Calu3 (cell line): ENCODE measurements at places on chromosomes 5 and 9. TPM values are rescaled to one million over a fixed set of nuclear protein-coding genes. Genes with fewer than 3 reads are reported as not detected.

The RANBP17 gene
- total RNA-seq, result 69.3 and 117 TPM in 2 replicates

The SAXO1 gene
- total RNA-seq, result 0.29 TPM in 1 of 2 replicates, not detected in the other

The IL13 gene
- not detected in 2 replicates for total RNA-seq

The RMRP gene
- total RNA-seq, result 8,471 and 11,520 TPM in 2 replicates

The PCDHB11 gene
- 0.83 and 0.85 TPM in 2 replicates for total RNA-seq

The ARHGEF28 gene
- 79.3 and 92.0 TPM in 2 replicates for total RNA-seq

DNA sequence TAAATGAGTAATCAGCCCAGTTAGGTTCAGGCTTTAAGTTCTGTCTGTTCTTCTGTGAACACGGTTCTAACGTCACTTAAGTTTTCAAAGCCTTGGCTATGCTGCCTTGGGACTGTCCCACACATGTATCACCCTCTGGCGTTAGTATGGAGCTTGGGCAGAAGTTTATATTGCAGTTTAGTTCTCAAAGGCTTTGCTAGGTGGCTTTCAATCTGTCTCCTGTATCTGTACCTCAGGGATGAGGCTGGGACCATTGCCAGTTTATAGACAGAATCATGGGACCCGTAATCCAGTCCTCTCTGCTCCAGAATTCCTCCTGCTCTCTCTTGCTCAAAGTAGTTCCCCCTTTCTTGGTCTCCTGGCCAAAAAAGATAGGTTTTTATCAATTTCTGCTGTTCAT is 12.1 kb downstream of the C9orf40 start:
- DNase-seq, result no peak

- no peak for DNase-seq
Measured at GRCh38 chr9:29393064-29393463, 1819.8 kb upstream of the C9orf72 start.

GRCh38 chr5:38032149-38032548 is 192.3 kb upstream of the GDNF start:
- DNase-seq, result no peak

DNA sequence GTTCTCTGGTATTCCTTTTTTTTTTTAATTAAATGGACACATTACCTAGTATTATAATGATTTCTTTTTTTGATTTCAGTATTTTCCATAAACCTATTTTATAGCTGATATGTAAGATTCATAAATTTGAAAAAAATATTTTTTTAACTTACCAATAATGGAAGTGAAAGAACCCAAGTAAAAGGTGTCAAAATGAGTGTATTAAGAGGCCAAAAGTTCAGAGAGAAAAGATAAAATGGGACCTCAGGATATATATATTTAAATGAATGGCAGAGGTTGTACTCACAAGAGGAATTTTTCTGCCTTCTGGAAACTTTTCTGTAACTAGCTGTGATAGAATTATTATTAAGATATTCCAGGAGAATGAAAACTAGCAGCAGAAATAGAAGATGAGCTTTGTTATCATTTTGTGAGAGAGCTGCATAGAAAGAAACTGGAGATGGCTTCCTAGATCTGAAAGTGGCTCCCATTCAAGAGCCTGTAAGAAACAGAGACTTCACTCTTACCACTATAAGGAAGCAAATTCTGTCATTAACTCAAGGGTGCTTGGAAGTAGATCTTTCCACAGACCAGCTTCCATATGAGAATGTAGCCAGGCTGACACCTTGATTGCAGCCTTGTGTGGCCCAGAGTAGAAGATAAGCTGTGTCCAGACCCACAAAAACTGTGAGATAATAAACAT is 91.7 kb downstream of the MRPS30 start:
- DNase-seq, result no peak

GRCh38 chr5:1770443-1770802 is 29.2 kb downstream of the MRPL36 start:
- DNase-seq, result no peak

- no peak for DNase-seq
Measured at GRCh38 chr5:72006361-72006760, 100.9 kb upstream of the MAP1B start.

DNA sequence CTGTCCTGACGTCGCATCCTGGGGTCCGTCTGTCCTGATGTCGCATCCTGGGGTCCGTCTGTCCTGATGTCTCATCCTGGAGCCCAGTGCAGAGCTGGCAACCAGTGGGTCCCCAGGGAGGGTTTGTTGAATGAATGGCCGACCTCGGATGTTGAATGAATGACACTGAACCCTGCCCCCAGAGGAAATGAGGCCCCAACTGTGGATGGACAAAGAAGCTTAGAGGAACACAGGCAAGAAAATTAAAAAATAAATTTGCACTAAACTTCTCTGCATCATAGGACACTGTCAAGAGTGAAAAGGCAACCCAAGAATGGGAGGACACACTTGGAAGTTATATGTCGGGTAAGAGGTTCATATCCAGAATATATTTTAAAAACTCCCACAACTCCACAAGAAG is 47.7 kb upstream of the NOTCH1 start:
- DNase-seq, result no peak
